ENCODE measurements at places on chromosomes 13 and 19.

- DNase-seq = peak; percentile 69
Observed at GRCh38 chr13:48412881-48413351, at the start of gene LPAR6. Gene LPAR6 (minus strand): TSS chr13:48413113. CDS start chr13:48412423, 690 bp downstream.

DNA sequence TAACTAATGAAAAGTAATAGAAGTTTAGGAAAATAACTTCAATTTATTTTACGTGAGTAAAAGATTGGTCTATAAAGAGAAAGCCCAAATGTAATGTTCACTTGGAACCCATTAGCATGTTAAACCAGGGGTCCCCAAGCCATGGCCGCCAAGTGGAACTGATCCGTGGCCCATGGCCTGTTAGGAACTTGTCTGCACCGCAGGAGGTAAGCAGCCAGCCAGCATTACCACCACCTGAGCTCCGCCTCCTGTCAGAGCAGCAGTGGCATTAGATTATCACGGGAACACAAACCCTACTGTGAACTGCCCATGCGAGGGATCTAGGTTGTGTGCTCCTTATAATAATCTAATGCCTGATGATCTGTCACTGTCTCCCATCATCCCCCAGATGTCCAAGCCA is 818.7 kb upstream of the GPC6 start:
- no peak for DNase-seq

DNA sequence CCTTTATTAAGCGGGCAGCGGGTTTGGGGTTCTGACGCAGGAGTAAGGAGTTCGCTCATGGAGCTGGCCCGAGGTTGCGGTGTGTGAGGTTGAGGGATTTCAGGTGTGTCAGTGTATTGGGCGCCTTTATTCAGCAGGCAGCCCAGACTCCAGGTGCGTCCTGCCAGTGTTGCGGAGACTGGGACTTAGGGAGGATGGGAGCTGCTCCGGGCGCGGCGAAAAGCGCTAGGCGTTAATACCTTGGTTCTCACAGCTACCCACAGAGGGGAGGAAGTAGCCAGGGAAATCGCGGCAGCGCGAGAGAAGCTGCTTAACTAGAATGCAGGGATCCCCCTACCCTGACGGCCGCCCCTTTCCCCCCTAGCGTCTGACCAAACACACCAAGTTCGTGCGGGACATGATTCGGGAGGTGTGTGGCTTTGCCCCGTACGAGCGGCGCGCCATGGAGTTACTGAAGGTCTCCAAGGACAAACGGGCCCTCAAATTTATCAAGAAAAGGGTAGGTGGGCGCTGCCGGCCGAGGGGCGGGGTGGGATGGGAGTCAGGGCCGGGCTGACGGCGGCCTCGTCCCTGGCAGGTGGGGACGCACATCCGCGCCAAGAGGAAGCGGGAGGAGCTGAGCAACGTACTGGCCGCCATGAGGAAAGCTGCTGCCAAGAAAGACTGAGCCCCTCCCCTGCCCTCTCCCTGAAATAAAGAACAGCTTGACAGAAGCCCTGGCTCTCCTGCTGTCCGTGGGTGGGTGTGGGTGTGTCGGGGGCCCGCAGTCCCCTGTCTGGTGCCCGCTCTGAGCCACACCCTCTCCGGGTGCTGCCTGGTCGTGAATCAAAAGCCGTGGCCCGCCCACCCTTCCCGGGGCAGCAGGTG is 1.1 kb downstream of the RPL36 start:
- DNase-seq = peak; percentile 65

GRCh38 chr19:48746738-48747575 is at the start of gene IZUMO1:
Gene IZUMO1 (minus strand): TSS chr19:48746909. CDS start chr19:48745859, 1,050 bp downstream.
- DNase-seq = no peak

DNA sequence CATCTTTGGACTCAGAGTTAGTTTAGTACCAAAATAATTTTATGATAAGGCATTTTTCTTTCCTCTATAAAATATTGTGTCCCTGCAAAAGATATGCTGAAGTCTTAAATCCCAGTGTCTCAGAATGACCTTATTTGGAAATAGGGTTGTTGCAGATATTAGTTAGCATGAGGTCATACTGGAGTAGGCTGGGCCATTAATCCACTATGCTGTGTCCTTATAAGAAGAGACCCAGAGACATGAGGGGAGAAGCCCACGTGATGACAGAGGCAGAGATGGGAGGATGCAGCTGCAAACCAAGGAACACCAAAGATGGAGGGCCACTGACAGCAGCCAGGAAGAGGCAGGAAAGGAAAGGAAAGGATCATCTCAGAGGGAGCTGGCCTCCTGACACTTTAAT is 6.4 kb downstream of the POGLUT2 start:
- DNase-seq = no peak

GRCh38 chr13:45198041-45198440 is 2.8 kb downstream of the KCTD4 start:
- no peak for DNase-seq

GRCh38 chr13:49497272-49497671 is 1.5 kb downstream of the PHF11 start:
- DNase-seq = no peak

DNA sequence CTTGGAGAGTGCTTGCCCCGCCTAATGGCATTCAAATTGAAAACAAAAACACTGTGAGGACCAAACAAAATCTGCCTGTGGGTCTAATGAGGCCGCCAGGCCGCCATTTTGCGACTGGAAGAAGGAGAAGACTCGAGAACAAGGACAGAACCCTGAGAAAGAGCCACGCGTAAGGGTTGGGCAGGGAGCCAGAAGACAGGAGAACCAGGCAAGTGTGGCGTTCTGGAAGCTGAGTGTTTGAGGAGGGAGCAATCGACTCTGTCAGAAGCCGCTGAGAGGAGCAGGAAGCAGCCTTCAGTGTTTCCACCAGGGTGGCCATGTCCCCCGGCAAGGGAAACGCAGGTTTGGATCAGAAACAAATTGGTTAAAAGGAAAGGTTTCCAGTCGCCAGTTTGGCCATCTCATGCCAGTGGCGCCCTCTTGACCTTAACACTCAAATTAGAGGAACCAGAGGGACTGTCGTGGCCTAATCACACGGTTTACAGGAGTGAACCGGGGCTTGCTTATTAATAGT is 10.2 kb upstream of the PTOV1 start:
- no peak for DNase-seq

- no peak for DNase-seq
Observed at GRCh38 chr13:110706570-110707372, 855 bp upstream of the CARS2 start.

- no peak for DNase-seq
Observed at GRCh38 chr13:33441015-33441414, 155.5 kb upstream of the STARD13 start.

DNA sequence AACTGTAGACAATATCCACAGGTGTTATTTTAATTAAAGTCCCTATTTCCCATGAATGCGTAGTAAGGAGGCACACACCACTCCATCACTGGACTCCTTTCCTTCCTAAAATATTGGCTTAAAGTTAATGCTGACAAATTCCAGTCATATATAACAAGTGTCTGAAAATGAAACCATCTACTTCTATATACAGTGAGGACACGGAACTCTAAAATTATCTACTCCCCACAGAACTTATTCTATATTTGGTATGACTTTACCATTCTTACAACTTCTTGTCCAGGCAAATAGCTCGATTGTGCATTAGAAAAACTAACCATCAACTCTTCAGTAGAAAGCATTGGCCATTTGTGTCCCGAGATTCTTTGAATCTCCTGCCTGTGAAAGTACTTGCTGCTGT is 1560.2 kb downstream of the EFNB2 start:
- no peak for DNase-seq

- no peak for DNase-seq
Observed at GRCh38 chr13:23679220-23679619, 109.0 kb downstream of the TNFRSF19 start.

DNA sequence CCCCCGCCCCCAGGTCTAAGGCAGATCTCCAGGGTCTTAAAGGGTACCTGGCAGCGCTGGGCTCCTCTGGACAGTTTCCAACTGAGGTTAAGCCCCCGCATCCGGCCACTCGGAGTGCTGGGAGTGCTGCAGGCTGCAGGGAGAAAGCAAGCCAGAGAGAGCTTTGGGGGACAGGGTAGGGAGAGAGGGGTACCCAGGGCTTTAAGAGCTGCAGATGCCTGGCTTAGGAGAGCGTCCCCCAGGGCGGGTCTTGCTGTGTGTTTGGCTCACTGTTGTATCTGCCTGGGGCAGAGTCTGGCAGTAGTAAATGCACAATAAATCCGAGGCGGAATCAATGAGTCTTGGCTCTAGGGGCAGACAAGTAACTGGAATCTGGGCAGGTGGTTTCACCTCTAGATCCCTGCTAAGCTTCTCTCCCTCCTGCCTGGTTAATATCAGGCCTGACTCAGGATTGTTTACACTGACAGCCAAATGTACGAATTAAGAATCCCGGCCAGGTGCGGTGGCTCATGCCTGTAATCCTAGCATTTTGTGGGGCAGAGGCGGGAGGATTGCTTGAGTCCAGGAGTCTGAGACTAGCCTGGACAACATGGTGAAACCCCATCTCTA is 798 bp upstream of the COX6B2 start:
- DNase-seq = no peak

DNA sequence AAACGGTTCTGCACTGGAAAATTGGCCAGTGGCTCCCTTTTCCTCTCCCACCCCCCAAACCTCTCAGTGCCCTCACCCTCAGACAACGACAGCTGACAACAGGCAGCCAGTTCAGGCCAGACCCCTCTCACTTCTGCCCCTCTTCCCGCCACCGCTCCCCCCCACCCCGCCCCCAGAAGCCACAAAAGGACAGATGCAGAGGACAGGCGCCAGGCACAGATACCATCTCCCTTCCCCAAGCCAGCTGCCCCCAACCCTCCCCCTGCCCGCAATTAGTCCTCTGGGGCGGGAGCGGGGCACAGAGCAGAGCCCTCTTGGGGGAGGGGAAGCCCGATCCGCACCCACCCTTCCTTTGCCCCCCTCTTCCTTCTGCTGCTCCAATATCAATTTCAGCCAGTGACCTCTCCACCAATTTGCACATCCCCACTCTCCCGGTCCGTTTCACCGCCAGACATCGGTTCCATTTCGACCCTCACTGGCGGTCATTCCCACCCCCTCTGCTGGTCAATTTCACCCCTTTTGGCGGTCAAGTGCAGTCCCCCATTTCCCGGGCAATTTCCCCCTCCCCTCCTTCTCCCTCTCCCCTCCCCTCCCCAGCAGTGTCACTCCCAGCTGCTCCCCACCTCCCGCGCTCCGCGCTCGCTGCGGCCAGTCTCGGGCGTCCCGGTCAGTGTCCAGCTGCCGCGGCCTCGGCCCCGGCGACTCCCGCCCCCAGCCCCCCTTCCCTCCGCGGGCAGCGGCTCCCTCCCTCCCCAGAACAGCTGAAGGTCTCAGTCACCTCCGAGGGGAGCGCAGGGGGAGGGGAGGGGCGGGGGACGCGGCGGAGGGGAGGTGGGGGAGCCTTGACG is at the start of gene SHD:
Gene SHD (plus strand): TSS at position 848 of the 848 bp plus-strand sequence. CDS start 798 bp downstream, outside the sequence.
- DNase-seq = no peak

GRCh38 chr13:26646603-26647002 is 89.1 kb downstream of the WASF3 start:
- DNase-seq = no peak

DNA sequence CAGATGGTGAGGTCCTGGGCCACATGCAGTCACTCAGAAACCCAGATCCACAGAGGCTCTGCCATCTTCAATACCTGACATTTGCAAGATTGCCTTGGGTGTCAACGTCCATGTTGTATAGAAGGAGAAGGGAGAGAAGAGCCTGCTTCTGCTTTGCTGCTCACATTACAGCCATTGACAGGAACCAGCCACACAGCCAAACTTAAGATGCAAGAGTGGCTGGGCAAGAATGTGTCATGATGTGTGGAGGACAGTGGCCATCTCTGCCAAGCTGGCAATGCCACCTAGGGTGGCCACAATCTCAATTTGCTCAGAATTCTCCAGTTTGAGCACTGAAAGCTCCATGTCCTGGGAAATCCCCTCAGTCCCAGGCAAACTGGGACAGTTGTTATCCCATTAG is 25.9 kb upstream of the SERPINE3 start:
- no peak for DNase-seq

DNA sequence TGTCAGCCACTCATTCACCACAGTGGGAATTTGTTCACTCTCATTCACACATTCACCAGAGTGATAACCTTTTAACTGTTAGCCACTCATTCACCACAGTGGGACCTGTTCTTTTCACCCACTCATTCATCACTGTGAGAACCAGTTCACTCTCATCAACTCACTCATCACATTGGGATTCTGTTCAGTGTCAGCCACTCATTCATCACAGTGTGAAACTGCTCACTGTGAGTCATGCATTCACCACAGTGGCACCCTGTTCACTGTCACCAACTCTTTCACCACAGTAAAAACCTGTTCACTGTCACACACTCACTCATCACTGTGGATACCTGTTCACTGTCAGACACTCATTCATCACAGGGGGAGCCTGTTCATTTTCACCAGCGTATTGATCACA is 43.5 kb upstream of the ZNF85 start:
- DNase-seq = no peak

DNA sequence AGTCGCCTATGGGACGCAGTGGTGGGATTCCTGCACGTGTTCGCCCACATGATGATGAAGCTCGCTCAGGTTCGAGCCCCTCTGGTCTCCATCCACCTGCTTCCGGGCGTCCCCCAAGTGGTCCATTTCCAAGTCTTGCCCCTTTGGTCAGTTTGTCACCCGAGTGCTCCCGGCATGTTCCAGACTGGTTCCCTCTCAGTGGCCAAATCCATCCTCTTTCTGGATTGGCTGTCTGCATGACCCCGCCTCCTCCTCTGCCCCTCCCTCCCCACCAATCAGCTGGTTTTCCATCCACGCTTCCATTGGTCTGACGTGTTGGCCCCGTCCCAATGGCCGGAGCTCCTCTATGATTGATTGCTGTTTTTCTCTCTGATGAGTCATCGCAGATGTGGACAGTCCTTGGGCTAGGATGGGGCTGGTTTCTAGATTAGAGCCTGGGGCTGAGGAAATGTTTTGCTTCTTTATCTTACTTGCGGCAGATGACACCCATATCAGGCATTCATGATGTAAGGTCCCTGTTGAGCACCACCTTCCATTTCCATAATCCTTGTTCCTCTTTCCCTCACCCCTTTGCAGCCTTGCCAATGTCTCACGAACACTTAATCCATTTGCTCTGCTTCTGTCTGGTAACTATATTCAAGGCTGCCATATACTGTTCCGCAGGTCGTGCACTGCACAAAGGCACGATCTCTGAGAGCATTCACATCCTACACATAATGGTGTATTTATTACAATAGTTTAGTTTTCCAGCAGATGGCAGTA is 73.8 kb downstream of the MAP4K1 start:
- DNase-seq = peak; percentile 51

- DNase-seq = no peak
Observed at GRCh38 chr13:80921541-80921940, 580.6 kb upstream of the SPRY2 start.

GRCh38 chr19:18208098-18208951 is 4.5 kb upstream of the RAB3A start:
- DNase-seq = no peak
